ENCODE measurements at places on chromosomes 5 and 9. TPM values are rescaled to one million over a fixed set of nuclear protein-coding genes. Genes with fewer than 3 reads are reported as not detected.

CFAP77 gene
- not detected for total RNA-seq

SLC2A8 gene
- total RNA-seq, result 1.3 TPM

ATP10B gene
- total RNA-seq, result not detected

DNAH5 gene
- total RNA-seq, result not detected

ALDH1A1 gene
- total RNA-seq, result not detected

CTXN3 gene
- total RNA-seq, result not detected

DMRTA1 gene
- not detected for total RNA-seq
